ENCODE measurements at places on chromosomes 6 and 20.

- DNase-seq = no peak
Observed at GRCh38 chr6:166770216-166771116, 143.4 kb upstream of the RPS6KA2 start.

- DNase-seq = no peak
Observed at GRCh38 chr6:18712595-18712994, 325.4 kb downstream of the RNF144B start.

DNA sequence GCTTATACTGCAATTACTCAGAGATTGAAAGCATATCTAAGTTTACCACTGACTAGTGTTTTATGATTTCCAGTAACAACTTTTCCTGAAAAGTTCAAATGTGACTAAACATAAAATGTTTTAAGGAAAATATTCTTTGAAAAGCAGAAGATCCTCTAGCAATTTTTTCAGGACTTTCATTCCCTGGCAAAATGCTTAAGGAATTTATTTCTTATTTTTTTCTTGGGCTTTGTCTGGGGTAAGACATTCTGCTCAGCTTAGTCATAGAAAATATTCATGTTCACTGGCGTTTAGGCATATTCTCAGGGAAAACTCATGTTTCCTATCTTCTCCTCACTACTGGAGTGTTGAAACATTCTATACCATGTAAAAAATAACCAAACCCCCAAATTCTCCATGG, 235.3 kb upstream of the CEP162 start:
- no peak for DNase-seq

DNA sequence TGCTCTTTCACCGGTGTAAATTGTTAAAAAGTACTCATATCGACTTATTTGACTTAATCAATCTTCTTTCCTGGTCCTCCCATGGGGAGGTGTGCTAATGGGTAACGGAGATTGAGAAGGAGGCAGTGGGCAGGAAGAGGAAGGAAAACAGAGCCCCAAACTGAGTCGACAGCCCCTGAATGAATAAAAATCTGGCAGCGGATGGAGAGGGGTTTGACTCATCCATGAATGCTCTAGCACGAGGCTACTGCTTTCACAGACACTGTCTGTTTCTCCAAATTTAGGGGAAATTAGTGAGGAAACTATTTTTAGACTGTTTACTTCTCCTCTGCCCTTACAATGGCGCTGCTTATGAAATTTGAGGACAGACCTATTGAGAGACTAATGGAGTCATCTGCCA, 142.2 kb upstream of the ATXN1 start:
- DNase-seq = no peak

- DNase-seq = no peak
Observed at GRCh38 chr20:40262219-40262618, 426.8 kb downstream of the MAFB start.

Data from CD4-positive, alpha-beta T cell treated with Interleukin-1 beta for 1 hour (primary cell).